NAMALWA (cell line): ENCODE measurements at places on chromosomes 1 and 21.

- no peak for DNase-seq
These were observed 24.6 kb downstream of the SLC27A3 start for GRCh38 chr1:153799566-153800465.

GRCh38 chr21:14736162-14736561 lies 190.0 kb upstream of the SAMSN1 start:
- DNase-seq: no peak

GRCh38 chr1:25945761-25946160 lies 39.5 kb upstream of the STMN1 start:
- DNase-seq: no peak

DNA sequence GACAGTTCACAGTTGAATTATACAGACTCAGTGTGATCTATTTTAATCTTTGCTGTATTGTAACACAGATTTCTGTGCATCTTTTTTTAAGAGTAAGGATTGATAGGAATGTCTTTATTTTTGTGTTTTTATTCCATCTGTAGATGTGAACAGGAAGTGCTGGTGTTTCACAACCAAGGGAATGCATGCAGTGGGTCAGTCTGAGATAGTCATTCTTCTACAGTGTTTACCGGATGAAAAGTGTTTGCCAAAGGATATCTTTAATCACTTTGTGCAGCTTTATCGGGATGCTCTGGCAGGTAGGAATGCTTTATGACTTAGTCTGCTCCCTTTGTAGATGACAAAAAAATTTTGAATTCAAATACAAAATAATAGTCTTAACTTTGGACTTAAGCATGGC lies 84.5 kb downstream of the CC2D1B start:
- no peak for DNase-seq

- DNase-seq: no peak
These were observed 1.3 kb downstream of the C8B start for GRCh38 chr1:56964349-56965017.

DNA sequence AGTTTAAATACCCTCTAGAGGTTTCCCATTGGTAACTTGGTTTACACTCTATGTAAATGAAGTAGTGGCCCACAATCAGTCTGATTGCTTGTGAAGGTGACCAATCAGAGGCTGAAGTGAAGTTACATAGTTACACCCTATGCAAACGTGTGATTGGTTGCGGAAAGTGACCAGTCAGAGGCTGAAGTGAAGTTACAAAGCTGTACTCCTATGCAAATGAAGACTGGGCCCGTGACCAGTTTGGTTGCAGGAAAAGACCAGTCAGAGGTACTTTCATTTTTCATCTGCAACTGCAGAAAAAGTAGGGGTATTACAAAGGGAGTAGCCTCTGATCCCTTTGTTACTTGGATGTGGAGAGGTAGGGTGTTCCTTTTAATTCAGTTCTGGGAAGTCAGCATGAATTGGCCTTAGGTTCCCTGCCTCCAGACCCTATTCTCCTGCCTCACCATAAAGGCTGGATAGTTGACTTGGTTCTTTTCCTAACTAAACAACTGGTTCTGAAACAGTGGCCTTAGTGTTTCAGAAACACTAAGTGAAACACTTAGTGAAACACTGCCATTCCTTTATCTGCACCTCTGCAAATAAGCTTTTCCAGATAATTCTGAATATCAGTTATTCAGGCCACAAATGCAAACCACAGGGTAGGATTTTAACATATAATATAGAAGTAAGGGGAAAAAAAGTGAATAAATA lies 39.3 kb downstream of the MAGI3 start:
- DNase-seq: no peak

DNA sequence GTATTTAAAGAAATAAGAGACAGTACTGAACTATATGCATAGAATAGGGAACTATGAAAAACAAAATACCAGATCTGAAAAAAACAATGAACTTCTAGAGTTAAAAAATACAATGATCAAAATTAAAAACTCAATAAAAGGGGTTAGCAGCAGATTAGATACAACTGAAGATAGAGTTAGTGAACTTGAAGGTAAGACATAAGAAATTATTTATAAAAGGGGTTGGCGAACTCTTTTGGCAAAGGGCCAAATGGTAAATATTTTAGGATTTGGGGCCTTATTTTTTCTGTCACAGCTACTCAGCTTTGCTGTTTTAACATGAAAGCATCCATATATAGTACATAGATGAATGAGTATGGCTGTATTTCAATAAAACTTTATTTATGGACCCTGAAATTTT lies 111.4 kb downstream of the ST3GAL3 start:
- no peak for DNase-seq

DNA sequence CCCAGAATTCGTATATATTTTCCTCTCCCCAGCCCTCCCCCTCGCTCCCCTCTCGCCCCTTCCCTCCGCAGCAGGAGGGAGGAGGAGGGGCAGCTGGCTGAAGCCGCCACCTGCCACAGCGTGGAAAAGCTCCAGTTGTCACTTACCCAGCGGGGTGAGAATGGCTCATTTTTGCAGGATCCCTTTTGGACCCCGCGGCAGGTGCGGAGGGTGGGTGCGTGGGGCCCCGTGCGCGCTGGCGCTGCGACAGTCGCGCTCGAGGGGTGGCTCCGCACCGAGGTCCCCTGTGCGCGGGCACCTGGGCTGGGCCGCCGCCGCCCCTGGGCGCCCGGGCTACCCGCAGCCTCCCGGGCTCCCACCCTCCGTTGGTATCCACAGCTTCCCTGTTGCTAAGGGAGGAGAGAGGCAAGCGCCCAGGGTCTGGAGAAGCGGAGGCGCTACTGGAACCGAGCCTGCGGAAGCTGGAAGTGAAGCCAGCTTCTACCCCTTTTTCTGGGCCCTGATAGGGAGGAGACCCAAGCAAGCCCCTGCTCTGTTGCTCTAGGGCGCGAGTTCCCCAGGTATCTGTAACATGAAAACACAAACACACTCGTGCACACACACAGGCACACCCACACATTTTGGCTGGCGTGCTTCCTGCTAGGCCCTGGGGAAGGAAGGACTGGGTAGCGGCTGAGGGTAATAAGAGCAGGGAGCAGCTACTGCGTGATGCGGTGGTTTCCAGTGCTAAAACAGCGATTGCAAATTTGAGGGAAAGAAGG lies at the start of gene ERICH3:
TSS of gene ERICH3 (minus strand) at position 442 of the 761 bp plus-strand sequence. CDS start at position 169, 273 bp downstream.
- no peak for DNase-seq

DNA sequence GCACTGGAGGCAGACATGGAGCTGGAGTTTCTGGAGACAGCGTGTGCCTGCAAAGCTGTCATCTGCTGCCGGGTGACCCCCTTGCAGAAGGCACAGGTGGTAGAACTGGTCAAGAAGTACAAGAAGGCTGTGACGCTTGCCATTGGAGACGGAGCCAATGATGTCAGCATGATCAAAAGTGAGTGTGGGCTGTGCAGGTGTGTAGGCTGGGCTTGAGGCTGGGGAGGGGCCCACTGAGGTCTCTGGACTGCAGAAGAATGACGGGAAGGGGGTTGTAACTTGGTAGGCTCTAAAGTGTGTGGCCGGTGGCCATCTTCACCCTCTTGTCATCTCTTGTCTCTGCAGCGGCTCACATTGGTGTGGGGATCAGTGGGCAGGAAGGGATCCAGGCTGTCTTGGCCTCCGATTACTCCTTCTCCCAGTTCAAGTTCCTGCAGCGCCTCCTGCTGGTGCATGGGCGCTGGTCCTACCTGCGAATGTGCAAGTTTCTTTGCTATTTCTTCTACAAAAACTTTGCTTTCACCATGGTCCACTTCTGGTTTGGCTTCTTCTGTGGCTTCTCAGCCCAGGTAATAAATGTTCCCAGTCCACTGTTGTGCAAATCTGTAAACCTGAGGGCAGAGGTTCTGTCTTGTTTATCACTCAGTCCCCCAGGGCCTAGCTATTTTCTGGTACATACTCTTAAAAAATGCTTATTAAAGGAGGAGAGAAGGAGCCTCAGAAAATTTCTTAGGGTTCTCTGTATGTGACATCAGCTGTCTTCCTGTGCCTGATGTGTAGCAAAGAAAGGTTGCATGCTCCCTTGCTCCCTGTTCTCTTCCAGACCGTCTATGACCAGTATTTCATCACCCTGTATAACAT lies 19.9 kb downstream of the ATP8B2 start:
- peak; percentile 80 for DNase-seq

DNA sequence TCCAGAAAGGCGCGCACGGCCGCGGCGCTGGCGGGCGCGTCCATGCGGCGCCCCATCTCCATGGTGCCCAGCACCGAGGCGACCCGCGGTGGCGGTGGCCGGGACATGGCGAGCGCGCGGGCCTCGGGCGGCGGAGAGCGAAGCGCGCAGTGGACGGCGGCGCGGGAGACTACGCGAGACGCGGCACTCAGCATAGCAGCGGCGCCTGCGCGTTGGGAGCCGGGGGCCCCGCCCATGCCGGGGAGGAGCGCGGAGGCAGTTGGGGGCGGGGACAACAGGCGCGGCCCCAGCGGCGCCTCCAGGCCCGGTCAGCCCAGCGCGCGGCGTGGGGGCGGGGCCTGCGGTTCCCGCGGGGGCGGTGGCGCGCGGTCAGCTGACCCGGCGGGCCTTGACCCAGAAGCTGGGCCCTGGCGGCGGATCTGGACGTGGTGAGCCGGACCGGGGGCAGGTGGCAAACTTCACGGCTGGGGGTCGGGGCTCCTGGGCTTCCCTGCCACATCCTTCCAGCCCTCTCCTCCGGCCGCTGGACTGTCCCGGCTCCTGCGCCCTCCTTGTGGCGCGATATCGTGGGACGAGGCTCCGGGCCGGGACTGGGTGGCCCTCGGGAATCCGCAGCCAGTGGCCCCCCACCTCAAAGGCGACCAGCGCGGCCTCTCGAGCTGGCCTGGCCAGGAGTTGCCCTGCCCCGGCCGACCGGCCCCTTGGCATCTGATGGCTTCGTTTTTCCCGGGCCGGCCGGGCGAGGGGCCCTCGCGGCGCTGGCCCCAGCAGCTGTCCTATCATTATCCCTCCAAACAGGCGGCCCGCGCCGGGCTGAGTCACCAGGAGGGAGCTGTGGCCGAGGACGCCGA lies at the start of the genes AKR7A2 and SLC66A1:
TSS of gene AKR7A2 (minus strand) at position 214 of the 851 bp plus-strand sequence. CDS start at position 194, 20 bp downstream.
TSS of gene SLC66A1 (plus strand) at position 396 of the 851 bp plus-strand sequence. CDS start 5,352 bp downstream, outside the sequence.
- peak; percentile 91 for DNase-seq
